ENCODE measurements at places on chromosomes 5 and 9.

GRCh38 chr5:143601357-143601756 lies 197.9 kb upstream of the NR3C1 start:
- ATAC-seq: no peak

GRCh38 chr5:79143684-79144379 lies 32.2 kb downstream of the BHMT start:
- no peak for ATAC-seq

DNA sequence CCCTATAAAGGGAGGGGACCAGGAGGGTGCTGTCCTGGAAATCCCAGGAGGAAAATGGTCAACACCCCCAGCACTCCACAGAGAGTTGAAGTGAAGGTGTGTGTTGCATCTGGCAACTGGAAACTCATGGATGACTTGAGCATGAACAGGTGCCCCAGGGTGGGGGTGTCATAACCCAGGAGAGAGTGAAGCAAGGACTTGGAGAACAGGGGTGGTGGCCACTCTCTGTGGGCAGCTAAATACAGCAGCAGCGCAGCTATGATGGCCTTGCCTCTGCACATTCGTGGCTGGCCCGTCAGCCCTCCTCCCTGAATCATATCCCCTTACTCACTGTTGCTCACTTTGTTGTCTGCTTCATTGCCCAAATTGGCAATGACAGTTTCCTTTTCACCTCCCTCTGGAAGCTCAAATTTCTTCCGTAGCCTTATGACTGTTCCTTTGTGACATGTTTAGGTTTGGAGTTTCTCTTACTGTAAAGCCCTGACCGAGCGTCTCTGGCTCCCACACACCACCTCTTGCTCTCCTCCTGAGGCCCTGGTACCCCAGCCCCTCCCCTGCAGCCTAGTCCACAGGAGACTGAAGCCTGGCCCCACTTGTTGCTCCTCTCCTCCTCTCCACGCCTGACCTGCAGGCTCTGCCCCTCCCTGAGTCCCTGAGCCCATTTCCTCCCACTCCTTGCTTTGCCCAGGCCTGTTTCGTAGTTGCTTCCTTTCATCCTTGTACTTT lies 185.8 kb downstream of the CD180 start:
- ATAC-seq: peak; percentile 71

DNA sequence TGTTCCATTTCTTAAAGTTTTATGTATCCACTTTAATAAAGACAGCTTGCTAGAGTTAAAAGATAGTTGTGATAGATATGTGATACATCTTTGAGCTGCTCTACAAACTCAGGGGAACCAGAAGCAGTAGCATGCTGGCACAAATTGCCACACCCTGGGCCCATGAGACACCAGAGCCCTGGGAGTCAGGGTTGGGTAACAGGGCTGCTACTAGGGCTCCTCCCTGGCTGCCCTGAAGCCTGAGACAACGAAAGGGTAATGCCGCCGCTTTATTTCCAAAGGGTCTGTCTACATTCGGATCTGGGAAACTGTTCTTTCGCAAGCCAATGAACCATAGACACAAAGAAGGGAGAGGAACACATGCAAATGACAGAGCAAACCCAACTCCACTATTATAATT lies 29.2 kb downstream of the PTPN3 start:
- no peak for ATAC-seq

- ATAC-seq: no peak
Measured at GRCh38 chr5:143258559-143259253, 144.8 kb downstream of the NR3C1 start.

DNA sequence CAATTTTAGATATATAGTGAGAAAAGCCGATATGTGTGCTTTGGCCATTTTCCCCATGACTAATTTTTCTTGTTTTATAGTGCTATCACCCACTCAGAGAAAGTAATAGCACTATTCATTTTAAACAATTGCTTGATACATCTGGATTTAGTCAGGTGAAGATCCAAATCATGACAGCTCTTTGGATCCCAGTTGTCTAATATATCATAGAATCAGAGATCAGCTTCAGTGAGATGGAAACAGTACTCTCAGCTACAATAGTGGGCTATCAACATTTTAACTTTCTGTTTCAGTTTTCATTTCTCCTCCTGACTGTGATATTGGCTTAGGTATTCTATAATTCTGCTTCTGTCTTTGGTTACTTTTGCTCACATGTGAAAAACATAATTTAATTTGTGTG lies 38.7 kb downstream of the VCAN start:
- no peak for ATAC-seq

GRCh38 chr9:4321554-4321953 lies 21.7 kb upstream of the GLIS3 start:
- no peak for ATAC-seq

DNA sequence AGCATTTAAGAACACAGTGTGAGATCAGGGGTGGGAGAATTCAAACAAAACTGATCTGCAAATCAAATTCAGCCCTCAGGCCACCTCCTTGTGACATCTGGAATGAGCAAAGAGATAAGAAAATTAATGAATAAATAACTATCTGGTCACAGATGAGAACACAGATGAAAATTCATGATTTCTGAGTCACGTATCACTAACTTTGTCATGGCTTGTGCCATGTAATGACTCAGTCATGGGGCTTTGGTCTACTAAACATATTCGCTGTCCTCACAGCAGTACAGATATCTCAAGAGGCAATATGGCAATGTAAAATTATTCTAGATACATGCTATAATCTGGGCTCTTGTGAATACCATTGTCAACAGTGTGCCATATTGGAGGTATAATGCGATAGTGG lies 274.4 kb downstream of the MAN2A1 start:
- ATAC-seq: peak; percentile 31

Data from activated T-helper 17 cell treated with anti-CD3 and anti-CD28 coated beads, Interleukin-2, amount 50 U/mL, for 72 hours (primary cell).